CD4-positive, alpha-beta T cell treated with Interleukin-12 subunit alpha and Interleukin-12 subunit beta, for 1 hour (primary cell): ENCODE measurements at places on chromosomes 6 and 20.

- no peak for DNase-seq
Measured at GRCh38 chr20:62819494-62820174, 2.8 kb downstream of the COL9A3 start.

DNA sequence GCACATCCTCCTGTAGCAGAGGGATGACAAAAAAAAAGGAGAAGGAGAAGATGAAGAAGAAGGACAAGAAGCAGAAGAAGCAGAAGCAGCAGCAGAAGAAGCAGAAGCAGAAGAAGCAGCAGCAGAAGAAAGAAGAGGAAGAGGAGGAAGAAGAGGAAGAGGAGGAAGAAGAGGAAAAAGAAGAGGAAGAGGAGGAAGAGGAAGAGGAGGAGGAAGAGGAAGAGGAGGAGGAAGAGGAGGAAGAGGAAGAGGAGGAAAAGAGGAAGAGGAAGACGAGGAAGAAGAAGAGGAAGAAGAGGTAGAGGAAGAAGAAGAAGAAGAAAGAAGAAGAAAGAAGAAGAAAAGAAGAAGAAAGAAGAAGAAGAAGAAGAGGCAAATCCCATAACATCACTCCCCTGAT lies 35.0 kb upstream of the AHI1 start:
- DNase-seq: no peak

- no peak for DNase-seq
Measured at GRCh38 chr6:89217299-89217910, at the start of gene GABRR1. GABRR1 (minus strand) TSS chr6:89217358; CDS start chr6:89217322, 36 bp downstream.

DNA sequence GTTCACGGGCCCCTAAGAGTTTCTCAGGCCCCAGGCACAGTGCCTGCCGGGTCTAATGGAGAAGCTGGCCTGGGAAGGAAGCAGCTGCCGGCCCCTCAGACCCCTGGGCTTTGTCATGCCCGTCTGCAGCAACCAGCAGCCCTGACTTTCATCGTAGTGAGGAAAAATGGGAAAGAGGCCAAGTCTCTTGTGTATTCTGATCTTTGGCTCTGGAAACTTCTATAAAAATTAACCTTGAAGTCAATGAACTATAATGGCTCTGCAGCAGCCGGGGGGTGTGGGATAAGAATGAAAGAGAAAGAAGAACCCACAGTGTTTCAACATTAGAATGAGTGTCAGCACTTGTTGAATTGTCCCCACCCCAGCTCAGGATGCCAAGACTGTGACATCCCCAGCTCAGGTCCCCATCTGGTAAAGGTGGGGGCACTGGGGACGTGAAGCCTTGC lies 12.9 kb downstream of the TGM2 start:
- no peak for DNase-seq

GRCh38 chr6:33654831-33655554 lies 33.9 kb downstream of the ITPR3 start:
- DNase-seq: no peak
